GM13976 (cell line): ENCODE measurements at places on chromosomes 12 and 14.

GRCh38 chr14:58138031-58138713 is 13.8 kb downstream of the ARMH4 start:
- no peak for DNase-seq

DNA sequence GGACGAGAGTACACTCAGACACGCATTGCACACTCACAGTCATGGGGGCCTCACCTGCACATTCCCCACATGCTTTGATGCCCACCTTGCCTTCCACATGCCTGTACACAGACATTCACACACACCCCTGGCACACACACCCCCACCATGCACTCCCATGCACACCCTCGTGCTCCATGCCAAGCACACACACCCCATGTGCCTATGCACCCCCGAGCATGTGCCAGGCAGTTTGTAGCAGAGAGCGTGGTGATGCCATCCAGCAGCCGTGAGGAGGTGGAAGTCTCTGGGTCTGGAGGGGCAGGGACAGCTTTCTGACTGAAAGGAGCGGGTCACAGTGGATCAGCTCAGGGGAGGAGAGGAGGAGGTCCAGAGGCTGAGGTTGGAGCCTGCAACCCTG is 10.7 kb upstream of the NXPH4 start:
- DNase-seq = no peak

GRCh38 chr12:67804168-67804567 is 155.6 kb downstream of the DYRK2 start:
- DNase-seq = no peak

- peak; percentile 7 for DNase-seq
Observed at GRCh38 chr14:42353315-42353714, 746.6 kb downstream of the LRFN5 start.

GRCh38 chr12:121534495-121535148 is 46.2 kb downstream of the KDM2B start:
- peak; percentile 78 for DNase-seq

DNA sequence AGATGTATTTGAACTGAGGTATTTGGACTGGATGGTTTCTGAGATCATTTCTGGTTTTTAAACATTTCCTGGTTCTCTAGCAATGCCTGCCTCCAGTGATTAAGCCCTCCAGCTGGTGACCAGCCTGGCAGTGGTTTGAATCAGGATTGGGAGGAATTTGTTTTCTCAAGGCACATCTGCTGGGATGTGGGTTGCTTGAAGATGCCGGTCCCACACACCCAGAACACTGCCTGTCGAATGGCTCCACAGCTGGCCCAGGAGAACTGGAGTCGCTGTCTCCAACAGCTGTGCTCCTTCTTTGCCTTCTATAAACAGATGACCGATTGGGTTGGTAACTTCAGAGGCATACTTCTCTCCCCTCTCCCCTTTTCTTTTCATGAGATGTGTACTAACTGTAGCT is 258.0 kb upstream of the DDHD1 start:
- DNase-seq = no peak

DNA sequence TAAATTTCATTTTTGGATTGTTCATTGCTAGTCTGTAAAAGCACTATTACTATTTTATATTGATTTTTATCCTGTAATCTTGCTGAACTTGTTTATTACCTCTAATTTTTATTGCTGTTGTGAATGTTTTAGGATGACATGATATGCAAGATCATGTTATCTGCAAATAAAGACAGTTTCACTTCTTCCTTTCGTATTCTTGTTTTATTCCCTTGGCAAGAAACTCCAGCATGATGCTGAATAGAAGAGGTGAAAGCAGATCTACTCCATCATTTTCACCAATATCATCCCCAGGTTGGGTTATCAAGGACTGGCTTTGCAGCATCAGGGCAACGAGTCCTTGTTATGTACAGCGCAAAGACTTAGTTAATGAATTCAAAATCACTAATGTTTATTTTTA is 2.7 kb upstream of the CLECL1 start:
- DNase-seq = no peak

GRCh38 chr14:32366986-32367385 is 37.9 kb downstream of the AKAP6 start:
- DNase-seq = no peak

- no peak for DNase-seq
Observed at GRCh38 chr14:64720131-64720576, 15.9 kb downstream of the PLEKHG3 start.

- no peak for DNase-seq
Observed at GRCh38 chr14:22549324-22549962, 39.6 kb downstream of the DAD1 start.

DNA sequence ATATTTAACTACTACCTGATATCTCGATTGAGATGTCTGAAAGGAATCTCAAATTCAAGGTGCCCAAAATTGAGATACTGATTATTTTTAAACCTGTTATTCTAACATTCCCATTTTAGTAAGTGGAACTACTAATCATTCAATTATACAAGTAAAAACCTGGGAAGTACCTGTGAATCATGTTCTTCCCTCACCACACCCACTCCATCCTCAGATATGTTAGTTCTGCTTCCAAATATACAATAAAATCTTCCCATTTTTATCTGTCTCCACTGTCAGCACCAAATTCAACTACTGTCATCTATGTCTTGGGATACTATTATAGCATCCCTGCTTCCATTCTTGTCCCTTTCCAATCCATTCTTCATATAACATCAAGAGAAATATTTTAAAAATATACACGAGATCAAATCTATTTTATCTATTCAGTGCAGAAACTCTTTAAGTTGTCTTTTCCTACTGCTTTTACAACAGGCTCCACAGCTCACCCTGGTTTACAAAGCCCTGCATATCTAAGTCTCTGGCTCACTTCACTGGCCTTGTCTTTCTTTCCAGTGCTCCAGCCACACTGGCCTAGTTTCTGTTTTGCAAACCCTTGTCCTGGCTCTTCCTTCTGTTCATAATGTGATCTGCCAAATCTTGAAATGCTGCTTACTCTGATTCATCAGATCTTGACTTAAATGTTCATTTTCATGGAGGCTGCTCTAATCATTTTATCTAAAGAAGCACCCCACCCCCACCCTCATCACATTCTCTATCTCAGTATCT is 122.3 kb downstream of the PTPRR start:
- DNase-seq = no peak

GRCh38 chr14:35124127-35124526 is 1.8 kb downstream of the PRORP start:
- DNase-seq = no peak

- no peak for DNase-seq
Observed at GRCh38 chr12:26612203-26612602, 220.8 kb downstream of the ITPR2 start.

GRCh38 chr14:68230950-68231717 is 411.6 kb downstream of the RAD51B start:
- no peak for DNase-seq

DNA sequence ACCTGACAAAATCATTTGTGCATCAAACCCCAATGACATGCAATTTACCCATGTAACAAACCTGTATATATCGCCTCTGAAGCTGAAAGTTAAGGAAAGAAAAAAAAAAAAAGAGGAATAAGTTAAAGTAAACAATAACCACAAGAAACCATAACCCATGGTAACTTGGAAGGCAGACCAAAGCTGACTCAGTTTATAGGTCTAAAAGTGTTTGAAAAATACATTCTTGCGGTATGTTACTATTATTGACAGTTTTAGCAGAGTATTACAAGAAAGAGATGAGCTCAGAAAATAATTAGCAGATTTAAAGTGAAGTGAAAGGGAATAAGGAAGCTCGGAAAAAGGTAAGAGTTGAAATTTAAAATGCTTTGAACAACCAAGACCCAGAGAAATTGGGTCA is 34.4 kb upstream of the MGAT4C start:
- no peak for DNase-seq

GRCh38 chr14:97458255-97458654 is 661.1 kb downstream of the VRK1 start:
- no peak for DNase-seq

GRCh38 chr12:41967668-41968500 is 176.8 kb downstream of the GXYLT1 start:
- no peak for DNase-seq

- no peak for DNase-seq
Observed at GRCh38 chr12:6044082-6044481, 80.4 kb downstream of the VWF start.

DNA sequence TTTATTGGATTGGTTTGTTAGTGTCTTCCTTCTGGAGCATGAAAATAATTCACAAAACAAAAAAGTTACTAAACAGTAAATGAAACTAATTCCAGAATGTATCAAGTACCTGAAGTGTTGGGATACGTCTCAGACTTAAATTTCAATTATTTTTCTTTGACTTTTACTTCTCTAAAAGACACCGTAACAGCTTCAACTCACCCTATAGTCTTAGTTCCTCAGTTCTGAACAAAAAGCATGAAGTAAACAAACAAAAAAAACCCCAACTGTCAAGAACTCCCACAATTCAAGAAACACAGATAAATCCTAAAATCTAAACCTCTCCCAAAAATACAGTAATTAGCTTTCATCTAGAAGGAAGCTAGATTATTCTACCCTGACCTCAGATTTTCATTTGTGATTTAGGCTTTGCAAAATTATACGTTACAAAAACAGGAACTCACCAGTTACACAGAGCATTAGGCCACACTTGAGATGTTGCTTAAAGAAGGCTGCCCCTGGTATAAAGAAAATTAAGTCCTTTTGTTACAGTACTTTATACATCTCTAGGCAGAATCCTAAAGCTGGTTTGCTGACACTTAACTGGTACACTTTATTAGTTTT is 10.2 kb downstream of the HEATR5A start:
- DNase-seq = peak; percentile 34

DNA sequence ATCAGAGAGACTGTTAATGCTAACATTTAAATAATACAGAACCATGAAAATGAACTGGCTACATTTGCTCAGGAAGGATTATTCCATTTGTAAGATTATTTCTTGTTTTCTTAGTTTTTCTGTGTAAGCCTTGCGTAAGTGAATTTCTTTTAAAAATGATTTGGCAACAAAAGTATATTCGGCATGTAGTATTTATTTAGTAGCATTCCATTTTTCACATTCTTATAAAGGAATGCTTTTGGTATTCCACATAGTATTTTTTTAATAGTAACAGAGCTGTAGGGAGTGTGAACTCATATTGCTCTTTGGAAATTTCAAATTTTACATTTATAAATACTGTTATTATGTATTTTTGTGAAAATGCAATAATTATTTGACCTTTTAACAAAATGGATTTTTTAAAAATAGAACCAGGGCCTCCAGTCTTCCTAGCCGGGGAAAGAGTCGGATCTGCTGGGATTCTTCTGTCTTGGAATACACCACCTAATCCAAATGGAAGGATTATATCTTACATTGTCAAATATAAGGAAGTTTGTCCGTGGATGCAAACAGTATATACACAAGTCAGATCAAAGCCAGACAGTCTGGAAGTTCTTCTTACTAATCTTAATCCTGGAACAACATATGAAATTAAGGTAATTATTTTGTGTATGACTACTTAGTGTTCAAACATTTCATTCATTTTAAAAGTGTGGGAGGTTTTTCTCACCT is 1.2 kb downstream of the PTPRQ start:
- DNase-seq = no peak

- no peak for DNase-seq
Observed at GRCh38 chr14:92549859-92550230, 36.3 kb downstream of the RIN3 start.

- no peak for DNase-seq
Observed at GRCh38 chr14:37142835-37143401, 29.5 kb downstream of the SLC25A21 start.

GRCh38 chr14:94748667-94749347 is 21.1 kb downstream of the GSC start:
- DNase-seq = peak; percentile 56

DNA sequence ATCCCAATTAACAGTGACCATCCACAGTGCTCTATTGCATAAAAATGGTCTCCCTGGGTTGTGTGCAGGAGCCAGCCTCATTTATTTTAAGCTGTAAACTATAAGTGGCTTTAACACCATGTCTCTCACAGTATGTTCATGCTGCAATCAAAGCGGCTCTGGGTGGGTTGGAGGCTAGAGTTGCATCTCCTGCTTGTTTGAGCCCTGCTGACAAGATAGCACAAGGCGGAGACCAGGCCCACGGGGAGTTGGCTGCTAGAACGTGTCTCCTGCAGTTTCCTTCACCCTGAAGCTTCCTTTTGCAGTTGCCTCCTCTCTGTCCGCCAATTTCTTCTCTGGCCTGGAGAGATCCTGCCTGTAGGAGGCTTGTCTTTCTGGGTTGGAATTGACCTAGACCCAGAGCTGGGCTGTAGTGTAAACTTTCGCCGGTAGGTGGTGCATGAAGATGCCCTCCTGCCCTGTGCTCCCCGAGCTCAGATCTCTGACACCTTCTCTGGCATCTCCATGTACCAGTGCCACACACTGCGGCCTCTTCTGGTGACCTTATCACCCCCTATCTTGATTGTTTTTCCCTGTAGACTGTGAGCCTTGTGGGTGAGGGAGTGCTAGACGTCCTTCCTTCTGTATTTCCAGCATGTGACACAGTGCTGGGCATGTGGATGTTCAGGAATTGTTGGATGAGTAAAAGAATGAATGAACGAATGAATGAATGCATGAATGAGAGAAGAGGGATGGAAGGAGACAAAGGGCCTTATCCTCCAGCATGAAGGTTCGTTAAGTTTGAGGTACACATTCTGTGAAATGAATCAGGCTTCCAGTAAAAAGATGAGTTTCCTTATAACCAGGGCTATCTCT is 10.4 kb downstream of the OTUB2 start:
- DNase-seq = peak; percentile 83

DNA sequence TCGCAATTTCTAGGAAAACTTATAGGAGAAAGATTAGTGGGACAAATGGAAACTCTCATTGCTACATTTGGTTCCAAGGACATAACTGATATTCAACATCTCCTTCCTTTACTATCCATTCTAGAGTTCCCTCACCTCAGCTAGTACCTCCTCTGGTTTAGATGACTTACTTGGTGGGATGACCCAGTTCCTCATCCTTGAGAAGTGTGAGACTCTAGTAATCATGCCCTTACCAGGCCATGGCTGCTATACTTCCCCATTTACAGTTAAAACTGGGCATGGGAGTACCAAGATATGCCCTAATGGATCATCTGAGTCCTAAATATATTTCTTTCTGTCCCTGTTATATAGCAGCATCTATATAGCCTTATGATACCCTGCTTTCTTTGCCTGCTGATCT is 58.1 kb downstream of the IFT81 start:
- DNase-seq = no peak

DNA sequence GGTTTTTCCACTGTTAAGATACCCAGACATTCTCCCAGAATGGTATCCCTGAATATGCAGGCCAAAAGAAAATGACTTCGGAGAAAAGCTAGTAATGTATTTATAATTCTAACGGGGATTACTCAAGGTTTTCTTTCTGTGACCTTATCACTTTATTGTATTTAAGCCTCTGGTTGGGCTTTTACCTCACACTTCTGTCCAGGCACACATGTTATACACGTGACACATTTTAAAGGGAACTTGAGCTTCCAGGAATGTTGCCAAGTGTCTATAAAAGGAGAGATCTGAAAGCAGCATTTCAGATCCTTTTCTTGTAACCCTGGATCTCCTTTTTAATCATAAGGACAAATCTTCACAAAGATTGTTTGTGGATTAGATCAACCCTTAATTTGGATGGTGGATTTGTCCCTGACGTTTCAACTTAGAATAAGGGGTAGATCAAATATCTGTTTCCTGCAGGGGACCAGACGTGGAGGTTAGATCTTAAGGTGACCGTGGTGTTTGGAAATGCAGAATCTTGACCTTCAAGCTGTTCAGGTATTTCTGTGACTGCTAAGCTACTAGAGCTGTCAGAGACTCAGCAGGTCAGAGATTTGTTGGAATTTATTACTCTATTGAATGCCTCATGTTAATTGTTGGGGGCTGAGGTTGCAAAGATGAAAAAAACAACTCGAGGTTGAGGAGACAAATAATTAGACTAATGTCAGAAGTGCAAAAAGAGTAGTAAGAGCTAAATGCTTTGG is 1.5 kb downstream of the CIPC start:
- DNase-seq = no peak

GRCh38 chr14:96486705-96487104 is 15.5 kb upstream of the PAPOLA start:
- no peak for DNase-seq
